ENCODE measurements at places on chromosomes 7 and 10.

GRCh38 chr10:130218181-130218641 is 82.0 kb downstream of the GLRX3 start:
- DNase-seq = no peak

- peak; percentile 8 for DNase-seq
These were observed 109.9 kb downstream of the ITGB8 start for GRCh38 chr7:20440472-20441105.

GRCh38 chr7:28705350-28705749 is 252.8 kb downstream of the TRIL start:
- no peak for DNase-seq

DNA sequence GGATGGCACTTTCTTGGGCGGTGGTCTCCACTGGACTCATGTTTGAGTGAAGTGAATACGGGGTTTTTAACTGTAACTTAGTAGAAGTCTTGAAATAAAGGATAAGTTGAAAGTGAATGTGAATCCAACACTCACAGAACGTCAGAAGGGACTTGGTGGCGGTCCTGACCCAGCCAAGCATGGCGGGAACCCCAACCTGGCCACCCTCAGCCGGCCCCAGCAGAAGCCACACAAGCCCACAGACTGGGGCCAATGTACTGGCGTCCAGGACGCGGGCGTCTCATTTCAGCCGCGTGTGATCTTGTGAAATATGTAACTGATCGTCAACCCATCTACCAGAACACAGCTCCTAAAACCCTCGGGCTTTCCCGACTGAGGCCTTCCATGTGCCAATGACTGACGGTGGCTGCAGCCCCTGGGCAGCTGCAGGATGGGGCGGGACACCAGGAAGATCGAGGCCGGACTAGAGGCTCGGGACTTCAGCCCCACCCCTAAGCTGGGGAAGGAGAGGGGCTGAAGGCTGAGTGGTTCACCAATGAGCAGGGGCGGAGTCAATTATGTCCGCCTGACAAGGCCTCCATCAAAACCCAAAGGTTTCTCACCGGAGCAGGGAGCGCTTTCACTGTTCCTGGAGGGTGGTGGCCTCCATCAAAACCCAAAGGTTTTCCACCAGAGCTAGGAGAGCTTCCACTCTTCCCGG is 161.5 kb downstream of the MAD1L1 start:
- DNase-seq = no peak

- DNase-seq = no peak
These were observed 28.4 kb downstream of the TBC1D12 start for GRCh38 chr10:94430701-94431100.

DNA sequence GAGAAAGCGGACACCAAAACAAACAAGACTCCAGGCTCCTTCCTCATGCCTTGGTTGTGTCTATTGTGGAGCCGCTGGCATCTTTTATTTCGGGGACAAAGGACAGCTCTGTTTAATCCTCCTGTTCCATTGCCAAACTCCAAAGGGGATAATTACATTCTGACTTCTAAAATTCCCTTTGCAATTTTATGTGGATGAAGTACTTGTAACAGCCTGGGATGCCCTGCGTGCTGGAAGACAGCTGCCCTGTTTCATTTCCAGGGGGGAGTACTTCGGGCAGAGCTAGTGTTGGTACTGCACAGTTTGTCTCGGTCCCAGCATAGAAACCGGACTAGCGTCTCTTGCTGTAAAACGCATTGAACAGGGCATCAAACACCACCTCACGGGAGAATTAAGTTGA is 90.9 kb downstream of the BAMBI start:
- no peak for DNase-seq

- no peak for DNase-seq
These were observed 89.2 kb downstream of the CXCL12 start for GRCh38 chr10:44295644-44296241.

GRCh38 chr7:83672157-83672556 is 23.2 kb upstream of the SEMA3E start:
- DNase-seq = no peak

DNA sequence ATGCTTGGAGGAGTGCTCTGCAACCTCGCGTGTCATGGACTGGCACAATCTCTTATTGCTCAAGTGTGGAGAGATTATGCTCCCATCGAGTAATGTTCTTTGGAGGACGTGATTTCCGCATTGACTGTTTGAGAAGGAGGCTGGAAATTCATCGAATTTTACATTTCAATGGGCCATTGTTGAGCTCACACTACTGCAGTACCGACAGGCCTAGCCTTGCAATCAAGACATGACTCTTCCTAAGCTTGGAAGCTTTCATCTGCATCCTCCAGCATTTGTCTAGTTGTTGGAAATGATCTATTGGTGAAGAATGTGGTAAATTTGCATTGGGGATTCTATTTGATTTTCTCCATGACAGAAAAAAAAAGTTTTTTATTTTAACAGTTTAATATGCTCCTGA is 156.8 kb downstream of the FZD1 start:
- DNase-seq = no peak

- DNase-seq = no peak
These were observed 1.2 kb upstream of the INPP5A start for GRCh38 chr10:132536241-132536876.

GRCh38 chr10:130363051-130363450 is 226.9 kb downstream of the GLRX3 start:
- DNase-seq = no peak

GRCh38 chr7:159091041-159091440 is 53.6 kb downstream of the VIPR2 start:
- no peak for DNase-seq

GRCh38 chr7:149625340-149625946 is 127.8 kb upstream of the ZNF746 start:
- no peak for DNase-seq

GRCh38 chr10:34648919-34649318 is 166.2 kb downstream of the PARD3 start:
- DNase-seq = no peak

GRCh38 chr10:75555323-75555722 is 123.9 kb downstream of the LRMDA start:
- no peak for DNase-seq
